Dorsolateral prefrontal cortex (tissue), 122 donors: ENCODE measurements at places on chromosomes 11 and 22.

- DNase-seq = no peak
These were observed 48.1 kb upstream of the EIF3D start for GRCh38 chr22:36577019-36577418.

DNA sequence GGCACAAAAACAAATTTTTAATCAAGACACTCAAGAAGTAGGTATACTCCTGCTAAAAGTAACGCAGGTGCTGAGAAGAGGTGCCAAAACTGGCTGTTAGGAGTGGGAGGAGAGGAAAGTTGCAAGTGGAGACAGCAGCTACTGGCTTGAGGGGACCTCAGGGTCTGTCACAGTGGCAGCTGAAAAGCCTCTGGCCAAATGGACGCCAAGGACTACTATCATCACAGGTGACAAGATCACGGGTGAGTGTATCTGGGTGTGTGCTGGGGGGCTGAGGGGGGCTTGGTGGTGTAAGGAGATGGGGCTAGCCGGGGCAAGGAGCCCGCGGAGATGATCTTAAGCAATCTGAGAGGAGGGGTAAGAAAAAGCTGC is 687 bp downstream of the ZNF202 start:
- DNase-seq = no peak

- peak; percentile 65 for DNase-seq
These were observed 464 bp upstream of the CECR2 start for GRCh38 chr22:17368554-17369438.

DNA sequence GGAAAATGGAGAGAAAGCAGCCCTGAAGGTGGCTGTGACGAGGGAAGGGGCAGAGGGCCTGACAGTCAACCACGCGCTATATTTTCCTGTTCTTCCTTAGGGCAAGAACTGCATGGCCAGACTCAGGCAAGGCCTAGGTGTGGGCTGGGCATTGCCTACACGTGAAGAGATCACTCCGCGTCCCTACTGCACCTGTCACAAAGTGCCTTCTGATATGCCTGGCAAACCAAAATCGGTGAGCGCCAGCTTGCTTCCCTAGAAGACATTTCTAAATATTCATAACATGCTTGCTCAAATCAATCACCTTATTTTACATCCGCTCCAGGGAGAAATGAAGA is 6.3 kb downstream of the TMEM121B start:
- DNase-seq = no peak

GRCh38 chr22:18103527-18104269 is 6.9 kb upstream of the TUBA8 start:
- DNase-seq = no peak

- DNase-seq = no peak
These were observed 230.4 kb downstream of the ST3GAL4 start for GRCh38 chr11:126585774-126586491.

- DNase-seq = no peak
These were observed 234.8 kb downstream of the GRIK4 start for GRCh38 chr11:120746376-120746775.

- no peak for DNase-seq
These were observed 6.2 kb upstream of the CRYBB2 start for GRCh38 chr22:25213221-25213620.

- no peak for DNase-seq
These were observed 5.6 kb upstream of the PLXNB2 start for GRCh38 chr22:50313021-50313420.

GRCh38 chr22:37197451-37198257 is 9.6 kb upstream of the C1QTNF6 start:
- DNase-seq = no peak
